ENCODE measurements at places on chromosomes 6 and 20.

GRCh38 chr6:70336996-70337742, 34.3 kb upstream of the COL9A1 start:
- DNase-seq: no peak

- no peak for DNase-seq
These were observed 42.3 kb upstream of the TBC1D7 start for GRCh38 chr6:13370623-13371022.

DNA sequence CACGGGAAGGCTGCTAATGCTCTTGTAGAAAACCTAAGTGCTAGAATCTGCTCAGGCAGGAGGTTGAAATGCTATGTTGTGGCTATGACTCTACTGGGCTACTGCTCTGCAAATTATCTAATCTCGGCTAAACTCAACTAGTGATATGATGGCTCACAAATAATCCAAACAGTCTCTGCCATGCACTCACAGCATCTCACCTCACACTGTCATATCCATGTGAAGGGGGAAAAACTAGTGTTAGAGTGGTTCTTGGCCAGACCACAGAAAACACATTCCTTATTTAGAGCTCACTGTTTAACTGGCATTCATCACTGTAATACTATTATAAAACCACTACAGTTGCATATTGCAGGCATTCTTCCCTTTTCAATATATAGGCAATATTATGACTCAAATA, 81.8 kb upstream of the DST start:
- DNase-seq: no peak

DNA sequence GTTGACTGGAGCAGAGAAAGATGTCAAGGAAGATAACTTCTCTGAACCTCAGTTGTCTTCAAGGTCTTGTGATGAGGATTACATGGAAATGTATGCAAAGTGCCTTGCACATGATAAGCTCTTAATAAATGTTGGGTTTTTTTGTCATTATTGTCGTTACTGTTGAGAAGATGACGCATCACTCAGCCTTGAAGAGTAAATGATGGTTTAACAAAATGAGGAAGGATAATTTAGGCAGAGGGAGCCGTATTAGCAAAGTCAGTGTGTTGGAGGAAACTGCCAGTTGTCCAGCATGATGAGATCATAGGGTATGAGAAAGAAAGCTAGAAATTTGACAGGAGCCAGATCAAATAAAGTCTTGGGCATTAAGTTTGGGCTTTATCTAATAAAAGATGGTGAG, 8.8 kb upstream of the SUPT3H start:
- DNase-seq: no peak

DNA sequence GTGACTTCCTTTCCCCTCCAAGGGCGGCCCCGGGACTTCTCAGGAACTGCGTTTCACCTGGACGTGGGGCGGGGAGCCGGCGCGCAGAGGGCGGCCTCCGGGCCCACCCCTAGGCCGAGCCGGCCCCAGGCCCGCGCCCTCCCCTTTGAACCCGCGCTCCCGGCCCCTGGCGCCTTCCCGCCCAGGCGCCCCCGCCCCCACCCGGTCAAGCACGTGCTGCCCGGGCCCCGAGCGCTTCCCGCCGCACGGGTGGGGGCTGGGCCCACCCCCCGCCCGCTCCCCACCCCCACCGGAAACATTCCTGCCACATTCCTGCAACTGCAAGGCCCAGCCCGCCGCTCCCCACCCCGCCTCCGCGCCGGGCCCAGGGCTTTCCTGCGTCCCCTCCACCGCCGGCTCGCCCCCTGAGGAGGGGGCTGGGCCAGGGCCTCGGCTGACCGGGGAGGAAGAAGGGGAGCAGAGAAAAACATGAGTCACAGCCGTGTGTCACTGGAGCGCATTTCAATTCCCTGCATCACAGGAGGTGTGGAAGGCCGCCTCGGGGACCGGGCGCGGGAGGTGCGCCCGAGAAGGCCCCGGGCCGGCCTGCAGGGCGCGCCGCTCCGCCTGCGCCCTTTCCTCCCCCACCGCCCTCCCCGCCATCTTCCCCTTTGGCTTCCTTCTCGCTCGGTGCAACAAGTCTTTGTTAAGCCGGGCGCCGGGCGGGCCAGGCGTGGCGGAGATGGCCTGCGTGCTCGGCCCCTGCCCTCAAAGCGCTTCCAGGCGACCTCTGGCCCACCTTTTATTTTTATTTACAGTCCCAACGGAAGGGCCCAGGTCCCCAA, 1.2 kb upstream of the HMGA1 start:
- no peak for DNase-seq

Data from activated CD4-positive, CD25-positive, alpha-beta regulatory T cell treated with anti-CD3 and anti-CD28 coated beads, Interleukin-2, amount 50 U/mL, for 16 hours (primary cell).